ENCODE measurements at places on chromosomes 1 and 21.

DNA sequence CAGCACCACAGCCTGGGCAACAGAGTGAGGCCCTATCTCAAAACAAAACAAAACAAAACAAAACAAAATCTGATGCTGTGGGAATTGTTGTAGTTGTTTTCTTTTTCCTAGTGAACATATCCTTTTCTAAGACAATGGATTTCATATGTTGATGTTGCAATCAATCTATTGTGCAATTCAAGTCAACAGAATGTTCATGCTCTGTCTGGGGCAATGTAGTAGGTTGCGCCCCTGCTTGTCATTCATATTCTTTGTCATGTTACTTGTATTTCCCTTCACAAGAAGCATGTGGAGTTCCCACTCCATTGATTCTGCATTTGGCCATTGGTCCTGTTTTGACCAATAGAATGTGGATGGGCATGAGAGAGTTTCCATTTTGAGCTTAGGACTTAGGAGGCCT lies 223.9 kb downstream of the DUSP10 start:
- DNase-seq = no peak

GRCh38 chr21:36163750-36164741 lies 7.4 kb downstream of the DOP1B start:
- no peak for DNase-seq

GRCh38 chr1:230211436-230212145 lies 144.6 kb downstream of the GALNT2 start:
- DNase-seq = no peak

- DNase-seq = no peak
Measured at GRCh38 chr1:246292571-246292970, 214.5 kb downstream of the SMYD3 start.

GRCh38 chr21:42392731-42393442 lies 3.0 kb downstream of the TMPRSS3 start:
- no peak for DNase-seq

- no peak for DNase-seq
Measured at GRCh38 chr1:34885405-34886247, 26.1 kb upstream of the SMIM12 start.

DNA sequence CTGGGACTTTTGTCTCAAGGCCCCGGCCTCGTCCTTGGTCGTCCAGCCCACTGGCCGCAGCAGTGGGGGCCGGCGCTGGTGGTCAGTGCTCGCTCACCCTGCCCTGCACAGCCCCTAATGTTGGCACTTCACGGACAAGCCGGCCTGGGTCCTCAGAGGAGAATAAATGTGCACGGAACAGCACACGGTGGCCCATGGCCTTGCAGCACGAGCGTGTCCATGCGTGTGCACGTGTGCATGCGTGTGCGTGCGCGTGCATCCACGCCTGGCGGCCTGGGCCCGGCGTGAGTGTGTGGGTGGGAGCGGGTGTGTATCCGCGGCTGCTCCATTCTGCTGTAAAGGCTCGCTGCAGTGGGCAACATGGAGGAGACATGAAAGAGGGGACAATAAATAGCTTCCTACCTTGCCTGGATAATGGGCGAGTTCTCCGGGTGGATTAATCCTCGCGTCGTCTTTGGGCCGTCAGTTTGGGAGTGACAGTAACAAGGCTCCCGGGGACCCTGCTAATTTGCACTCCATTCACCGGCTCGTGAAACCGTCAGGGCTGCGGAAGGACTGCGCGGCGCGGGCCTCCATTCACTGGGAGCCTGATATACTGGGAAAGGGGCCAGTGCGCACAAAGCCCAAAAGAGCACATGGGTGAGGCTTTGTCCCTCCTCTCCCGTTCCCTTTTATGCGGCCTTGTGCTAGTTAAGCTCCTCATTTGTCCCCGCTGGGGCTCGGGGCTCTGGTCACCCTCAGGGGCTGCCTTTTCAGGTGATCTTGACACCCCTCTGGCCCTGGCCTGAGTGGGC lies 142.8 kb downstream of the PRDM16 start:
- no peak for DNase-seq

DNA sequence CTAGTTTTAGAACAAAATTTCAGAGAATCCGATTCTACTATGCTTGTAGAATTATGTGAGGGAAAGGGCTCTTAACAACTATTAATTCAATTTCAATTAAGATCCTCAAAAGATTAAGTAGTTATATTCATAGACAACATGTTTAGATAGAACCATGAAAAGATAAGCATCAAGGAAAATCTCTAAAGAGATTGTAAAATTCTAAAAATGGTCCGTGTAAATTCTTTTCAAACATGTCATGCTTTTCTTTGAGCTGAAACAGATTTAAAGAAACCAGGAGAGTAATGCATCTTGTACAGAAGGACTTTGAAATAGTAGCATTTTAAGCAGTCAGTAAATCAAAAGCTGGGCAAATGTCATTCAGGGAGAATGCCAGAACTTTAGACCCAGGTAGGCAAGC lies 1080.6 kb upstream of the B3GALT2 start:
- DNase-seq = no peak

GRCh38 chr1:64072089-64072793 lies 131.2 kb upstream of the UBE2U start:
- DNase-seq = no peak

- DNase-seq = no peak
Measured at GRCh38 chr1:231761747-231762541, 135.4 kb downstream of the DISC1 start.

GRCh38 chr1:50348449-50349241 lies 74.6 kb downstream of the DMRTA2 start:
- peak; percentile 69 for DNase-seq

Measured in hematopoietic multipotent progenitor cell treated with erythropoietin and hydrocortisone succinate and interleukin-3 and kit ligand, for 15 days (in vitro differentiated cells).